ENCODE measurements at places on chromosomes 7 and 10.

GRCh38 chr7:11818281-11818680 is 13.7 kb downstream of the THSD7A start:
- DNase-seq, result no peak

GRCh38 chr7:33258491-33258951 is 129.2 kb downstream of the BBS9 start:
- no peak for DNase-seq

GRCh38 chr10:20406281-20407104 is 490.6 kb downstream of the NEBL start:
- no peak for DNase-seq

GRCh38 chr10:31930856-31931255 is 2.2 kb upstream of the ARHGAP12 start:
- DNase-seq, result no peak

DNA sequence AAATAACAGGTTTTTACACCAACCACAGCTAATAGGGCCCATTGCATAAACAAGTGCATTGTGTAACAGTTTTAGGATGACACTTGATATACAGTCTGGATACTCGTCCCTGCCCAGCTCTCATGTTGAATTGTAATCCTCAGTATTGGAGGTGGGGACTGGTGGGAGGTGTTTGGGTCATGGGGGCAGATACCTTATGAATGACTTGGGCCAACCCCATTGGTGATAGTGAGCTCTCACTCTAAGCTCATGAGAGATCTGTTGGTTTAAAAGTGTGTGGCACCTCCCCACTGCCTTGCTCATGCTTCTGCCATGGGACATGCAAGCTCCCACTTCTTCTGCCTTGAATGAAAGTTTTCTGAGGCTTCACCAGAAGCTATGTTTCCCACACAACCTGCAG is 136.7 kb downstream of the PDE1C start:
- no peak for DNase-seq

DNA sequence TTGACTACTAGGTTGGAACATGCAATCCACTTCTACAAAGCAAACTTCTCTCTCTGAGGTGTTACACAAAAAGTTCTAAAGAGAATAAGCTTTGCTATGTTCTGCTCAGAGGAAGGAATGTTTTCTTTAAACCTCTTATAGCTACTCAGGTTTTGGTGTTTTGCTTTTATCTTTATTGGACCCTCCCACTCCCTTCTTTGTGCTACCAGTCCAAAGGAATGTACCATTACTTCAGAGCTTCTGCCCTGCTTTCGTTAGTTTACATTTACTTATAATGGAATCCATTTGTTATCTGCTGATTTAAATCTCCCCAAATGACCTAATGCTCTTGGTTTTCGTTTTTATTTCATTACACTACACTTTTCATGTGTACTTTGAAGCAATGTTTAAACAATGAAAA is 154.9 kb downstream of the ATE1 start:
- no peak for DNase-seq

DNA sequence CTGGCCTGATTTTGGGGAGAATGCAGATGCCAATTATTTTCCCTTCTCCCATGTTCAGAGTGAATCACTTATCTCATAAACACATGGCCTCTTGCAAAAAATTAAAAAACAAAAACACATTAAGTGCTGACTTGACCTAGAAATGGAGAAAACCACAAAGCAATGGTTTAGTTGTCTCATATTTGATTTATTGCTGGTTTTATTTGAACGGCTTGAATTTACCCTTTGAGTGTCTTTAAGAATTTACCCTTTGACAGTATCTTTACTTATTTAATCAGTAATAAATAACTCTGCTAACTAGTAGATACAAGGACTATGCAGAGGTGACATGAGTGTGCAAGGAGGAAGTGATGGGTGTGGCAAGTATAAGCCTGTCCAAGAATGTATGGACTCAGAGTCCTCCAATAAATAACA is 68.1 kb upstream of the GSDME start:
- DNase-seq, result no peak

Data from nephron progenitor cell (in vitro differentiated cells).